ENCODE measurements at places on chromosomes 2 and 18. TPM values are rescaled to one million over a fixed set of nuclear protein-coding genes. Genes with fewer than 3 reads are reported as not detected.

The C2orf78 gene
- not detected for total RNA-seq

DNA sequence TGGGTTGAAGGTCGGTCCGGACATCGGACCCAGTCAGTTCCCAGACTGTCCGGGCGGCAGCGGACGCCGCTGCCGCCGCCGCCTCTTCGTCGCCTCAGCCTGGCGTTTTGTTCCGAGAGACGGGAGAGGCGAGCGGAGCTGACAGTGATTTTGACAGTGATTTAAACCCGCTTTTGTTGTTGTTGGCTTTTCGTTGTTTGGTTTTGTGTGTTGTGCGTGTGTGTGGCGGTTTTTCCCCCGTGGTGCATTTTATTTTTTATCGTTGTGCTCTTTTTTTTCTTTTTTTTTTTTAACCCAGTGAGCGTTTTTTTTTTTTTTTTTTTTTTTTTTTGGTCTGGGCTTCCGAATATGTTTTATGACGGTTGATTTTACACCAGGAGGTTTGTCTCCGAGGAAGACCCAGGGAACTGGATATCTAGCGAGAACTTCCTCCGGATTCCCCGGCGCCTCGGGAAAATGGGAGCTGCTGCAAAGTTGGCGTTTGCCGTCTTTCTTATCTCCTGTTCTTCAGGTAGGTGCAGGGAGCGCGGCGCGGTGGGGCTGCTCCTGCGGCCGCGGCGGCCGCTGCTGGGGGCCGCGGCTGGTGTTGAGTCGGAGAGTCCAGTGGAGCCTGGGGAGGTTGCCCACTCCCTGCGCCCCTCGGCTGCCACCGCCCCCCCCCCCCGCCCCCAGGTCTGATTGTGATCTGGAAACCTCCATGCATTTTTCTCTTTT, at the start of gene ACVR2A:
TSS of gene ACVR2A (plus strand) at position 333 of the 714 bp plus-strand sequence. CDS start at position 457, 124 bp downstream.
- no peaks in the 10 kb centered on the region for H3K27me3 ChIP-seq
- peaks cover 8% of the 10 kb centered on the region for H3K4me1 ChIP-seq
- DNase-seq, result peak; percentile 59
- peak within 1 kb of the TSS; percentile 98 for H3K27ac ChIP-seq

- no peak overlapping the region for H3K4me3 ChIP-seq
- H3K27me3 ChIP-seq, result no peaks in the 10 kb centered on the region
- DNase-seq, result no peak
- peaks cover 7% of the 10 kb centered on the region for H3K4me1 ChIP-seq
Measured at GRCh38 chr2:27282892-27283291, 663 bp downstream of the TRIM54 start.

GRCh38 chr2:18611604-18612003, 22.2 kb upstream of the NT5C1B start:
- H3K4me3 ChIP-seq, result no peak overlapping the region
- H3K27ac ChIP-seq, result no peak overlapping the region
- no peaks in the 10 kb centered on the region for H3K27me3 ChIP-seq
- no peaks in the 10 kb centered on the region for H3K36me3 ChIP-seq
- DNase-seq, result no peak
- H3K4me1 ChIP-seq, result no peaks in the 10 kb centered on the region
